Left hindlimb (tissue), 1 donor: ENCODE measurements at places on chromosomes 5 and 9.

GRCh38 chr5:87103616-87104287 is 163.9 kb upstream of the RASA1 start:
- no peak for DNase-seq

DNA sequence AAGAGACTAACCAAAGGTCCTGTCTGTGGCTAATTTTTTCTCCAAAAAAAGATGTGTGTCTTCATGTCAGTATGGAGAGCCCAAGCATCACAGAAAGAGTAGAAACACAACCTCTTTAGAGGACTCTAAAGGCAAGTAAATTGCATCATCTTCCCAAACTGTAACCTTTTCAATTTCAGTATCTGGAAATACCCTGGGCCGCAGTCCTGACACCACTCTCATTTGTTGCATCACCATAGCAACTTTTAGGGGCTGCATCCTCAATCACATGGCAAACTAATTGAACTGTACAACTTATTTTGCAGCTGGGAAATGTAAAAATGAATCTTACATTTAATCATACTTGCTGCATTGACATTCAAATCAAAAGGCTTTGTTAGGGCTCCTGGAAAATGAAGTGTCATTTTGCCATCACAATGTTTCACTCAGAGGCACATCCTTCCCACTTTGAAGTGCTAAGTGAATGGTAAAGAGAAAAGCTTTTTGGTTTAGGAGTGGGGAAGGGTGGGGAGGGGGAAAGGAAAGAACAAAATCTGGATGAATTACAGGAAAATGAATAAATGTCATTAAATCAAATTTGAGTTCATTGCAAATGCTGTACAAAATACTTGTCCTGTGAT is 60.6 kb upstream of the GRIA1 start:
- DNase-seq: no peak

DNA sequence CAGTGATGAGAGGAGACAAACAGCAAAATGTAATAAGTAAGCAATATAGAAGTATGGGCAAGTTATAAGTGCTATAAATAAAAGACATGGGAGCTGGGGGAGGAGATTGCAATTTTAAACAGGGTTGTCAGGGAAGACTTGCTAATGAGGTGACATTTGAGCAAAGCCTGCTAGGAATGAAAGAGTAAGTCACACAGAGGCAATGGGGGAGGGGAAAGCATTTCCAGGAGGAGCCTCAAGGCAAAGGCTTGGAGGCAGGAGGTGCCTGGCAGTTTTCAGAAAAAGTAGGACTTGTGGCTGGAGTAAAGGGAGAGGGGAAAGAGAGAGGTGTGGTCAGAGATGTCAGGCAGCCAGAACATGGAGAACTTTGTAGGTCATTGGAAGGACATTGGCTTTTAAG is 124.4 kb upstream of the NMUR2 start:
- no peak for DNase-seq

DNA sequence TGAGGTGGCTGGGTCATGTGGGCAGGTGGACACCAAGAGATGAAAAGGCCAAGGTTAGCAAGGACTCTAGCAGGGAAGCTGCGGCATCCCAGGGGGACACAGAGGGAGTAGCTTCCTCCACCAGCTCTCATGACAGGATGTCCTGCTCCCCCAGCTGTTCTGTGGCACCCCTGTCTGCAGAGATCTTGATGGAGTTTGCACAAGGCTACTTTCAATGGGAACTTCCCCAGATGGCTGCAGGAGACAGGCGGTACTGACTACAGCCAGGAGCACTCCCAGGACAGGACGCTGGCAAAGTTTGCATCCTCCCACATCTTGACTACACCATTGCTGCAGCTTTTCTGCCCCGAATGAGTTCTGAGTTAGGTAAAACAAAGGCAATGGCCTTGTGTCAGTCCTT is 312.8 kb downstream of the TLE4 start:
- no peak for DNase-seq

DNA sequence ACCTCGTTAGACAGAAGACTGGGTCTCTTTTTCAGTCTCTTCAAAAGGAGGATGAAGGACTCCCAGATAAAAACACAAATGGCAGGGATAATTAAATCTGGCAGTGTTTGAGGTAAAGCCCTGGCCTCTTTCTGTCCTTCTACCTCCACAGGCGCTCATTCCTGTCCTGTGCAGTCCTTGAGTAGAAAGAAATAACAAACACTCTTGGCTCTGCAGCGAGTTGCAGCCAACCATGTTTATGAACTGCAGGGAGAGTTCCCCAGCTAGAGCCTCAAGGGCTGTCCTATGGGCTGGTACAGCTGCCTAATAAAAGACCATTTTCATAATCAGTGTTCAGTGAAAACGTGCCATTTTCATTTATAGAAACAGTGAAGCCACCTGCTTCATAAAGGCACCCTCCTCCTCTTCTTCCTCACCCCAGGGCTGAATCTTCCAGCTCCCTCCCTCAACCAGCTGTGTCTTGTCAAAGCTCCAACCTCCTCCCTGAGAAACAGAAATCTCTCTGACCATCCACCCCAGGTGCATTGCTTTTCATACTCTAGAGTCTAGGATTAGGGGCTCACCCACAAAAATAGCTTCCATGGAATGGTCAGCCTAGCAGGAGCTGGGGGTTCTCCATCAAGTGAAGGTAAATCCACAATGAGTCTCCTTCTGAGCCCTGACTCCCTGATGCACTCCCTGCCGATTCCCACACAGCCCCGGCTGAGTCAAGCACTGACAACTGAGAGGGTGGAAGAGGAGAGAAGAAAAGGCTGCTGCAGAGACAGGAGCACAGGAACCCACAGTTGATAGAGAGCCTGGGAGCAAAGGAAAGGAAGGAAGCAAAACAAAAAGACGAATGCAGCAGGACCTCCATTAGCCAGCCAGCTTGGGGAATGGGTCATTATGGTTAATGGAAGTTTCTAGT is 150.7 kb downstream of the CMYA5 start:
- no peak for DNase-seq

- DNase-seq: no peak
Measured at GRCh38 chr5:163506726-163507125, 1.3 kb downstream of the MAT2B start.

DNA sequence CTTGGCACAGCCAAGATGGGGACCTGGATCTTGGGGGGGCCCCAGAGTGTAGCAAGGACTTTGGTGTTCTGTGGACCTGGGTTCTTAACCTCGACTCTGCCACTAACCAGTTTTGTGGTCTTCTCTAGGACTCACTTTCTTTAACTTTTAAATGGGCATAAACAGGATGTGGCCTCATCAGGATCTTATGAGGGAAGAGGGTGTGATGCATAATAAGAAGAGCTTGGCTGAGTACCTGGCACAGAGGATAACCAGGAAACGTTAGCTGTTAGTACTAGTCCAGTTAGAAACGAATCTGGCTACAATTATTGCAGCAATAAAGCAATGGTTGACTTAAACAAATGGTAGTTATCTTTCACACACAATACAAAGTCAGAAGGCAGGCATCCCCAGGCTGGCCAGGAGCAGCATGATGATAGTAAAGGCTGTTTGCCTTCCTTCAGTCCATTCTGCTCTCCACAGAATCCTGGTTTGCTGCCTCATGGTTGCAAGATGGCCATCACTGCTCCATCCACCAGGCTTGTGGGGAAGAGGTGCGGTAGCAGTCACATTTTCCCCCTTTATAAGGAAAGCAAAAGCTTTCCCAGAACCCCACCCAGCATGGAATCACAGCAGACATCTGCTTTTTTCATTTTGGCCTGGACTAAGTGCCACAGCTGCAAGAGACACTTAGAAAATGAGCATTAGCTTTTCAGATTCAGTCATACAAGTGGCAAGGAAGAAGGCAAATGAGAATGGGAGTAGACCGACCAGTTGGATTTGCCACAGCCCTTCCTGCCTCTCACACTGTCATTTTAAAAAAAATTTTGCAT is 225.0 kb downstream of the AOPEP start:
- no peak for DNase-seq

- peak; percentile 92 for DNase-seq
Measured at GRCh38 chr9:123318961-123319421, 37.0 kb upstream of the CRB2 start.

GRCh38 chr5:56301069-56301468 is 67.9 kb upstream of the ANKRD55 start:
- DNase-seq: no peak
